Sciatic nerve (tissue), 2 donors: ENCODE measurements at places on chromosomes 3 and 15.

GRCh38 chr3:45781271-45781670 is 15.1 kb downstream of the SLC6A20 start:
- no peak for DNase-seq

DNA sequence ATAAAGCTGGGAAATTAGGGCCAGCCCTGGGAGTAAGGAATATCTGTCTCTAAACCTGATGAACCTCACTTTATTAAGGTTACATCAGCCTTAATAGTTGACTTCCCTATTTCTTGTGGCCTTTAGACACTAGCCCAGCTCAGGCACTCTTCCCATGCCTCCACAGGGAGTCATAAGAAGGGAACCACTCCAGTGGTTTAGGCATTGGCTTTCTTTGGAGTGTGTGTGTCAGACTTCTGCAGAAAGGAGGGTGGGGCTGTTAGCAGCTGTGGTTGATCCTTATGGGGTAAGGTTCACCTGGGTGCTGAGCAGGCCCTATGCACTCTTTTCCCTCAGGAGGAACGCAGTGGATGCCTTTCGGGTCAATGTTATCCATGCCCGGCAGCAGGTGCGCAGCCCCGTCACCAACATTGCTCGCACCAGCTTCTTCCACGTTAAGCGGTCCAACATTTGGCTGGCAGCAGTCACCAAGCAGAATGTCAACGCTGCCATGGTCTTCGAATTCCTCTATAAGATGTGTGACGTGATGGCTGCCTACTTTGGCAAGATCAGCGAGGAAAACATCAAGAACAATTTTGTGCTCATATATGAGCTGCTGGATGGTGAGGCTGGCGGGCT is 4.0 kb downstream of the AP2M1 start:
- DNase-seq, result no peak

DNA sequence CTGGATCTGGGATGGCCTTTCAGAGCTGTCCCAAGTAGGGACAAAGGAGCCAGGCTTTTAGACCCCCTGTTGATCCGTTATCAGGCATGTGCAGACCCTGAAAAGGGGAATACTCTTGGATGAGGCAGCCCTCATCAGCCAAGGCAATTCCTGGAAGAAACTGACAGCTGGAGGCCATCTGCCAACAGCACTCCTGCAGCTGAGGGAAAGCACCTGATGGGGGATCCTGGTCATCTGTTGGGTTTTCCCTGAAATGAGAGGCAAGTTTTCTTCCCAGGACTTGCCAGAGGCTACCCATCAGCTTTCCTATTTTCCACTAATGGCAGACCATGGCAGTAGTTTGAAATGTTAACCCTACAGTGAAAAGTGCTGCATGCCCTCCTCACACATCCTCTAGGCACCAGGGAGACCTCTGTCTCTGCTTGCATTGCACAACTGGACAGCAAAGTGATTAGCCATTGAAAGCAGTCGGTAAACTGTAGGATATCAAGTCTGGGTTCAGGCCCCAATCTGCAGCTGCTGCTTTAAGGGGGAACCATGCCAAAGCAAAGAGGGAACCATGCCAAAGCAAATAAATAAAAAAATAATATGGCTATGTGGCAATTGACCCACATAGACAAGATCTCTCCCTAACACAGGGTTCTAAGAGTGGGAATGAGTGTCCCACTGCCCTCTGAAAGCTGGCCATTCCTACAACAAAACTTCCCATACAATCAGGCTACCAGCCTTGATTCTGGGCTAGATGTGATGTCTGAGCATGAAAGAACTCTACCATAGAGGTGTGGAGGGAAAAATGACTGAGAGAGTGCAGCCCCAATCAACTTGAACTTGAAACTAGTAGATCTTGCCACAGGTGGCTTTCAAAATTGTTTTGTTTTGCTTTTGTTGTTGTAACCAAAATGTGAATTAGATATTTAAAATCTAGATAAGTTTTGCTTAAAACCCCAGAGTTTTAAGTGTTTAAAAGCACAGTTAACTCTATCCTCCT is 232.0 kb upstream of the STT3B start:
- DNase-seq, result no peak

GRCh38 chr15:68204776-68205557 is at the start of gene CALML4:
TSS of gene CALML4 (minus strand) at chr15:68205332. CDS start at chr15:68205247, 85 bp downstream.
- DNase-seq, result peak; percentile 82

- peak; percentile 67 for DNase-seq
These were observed at the start of gene RASGRP1 for GRCh38 chr15:38564557-38565286. TSS of gene RASGRP1 (minus strand) at chr15:38564814. CDS start at chr15:38564628, 186 bp downstream.

DNA sequence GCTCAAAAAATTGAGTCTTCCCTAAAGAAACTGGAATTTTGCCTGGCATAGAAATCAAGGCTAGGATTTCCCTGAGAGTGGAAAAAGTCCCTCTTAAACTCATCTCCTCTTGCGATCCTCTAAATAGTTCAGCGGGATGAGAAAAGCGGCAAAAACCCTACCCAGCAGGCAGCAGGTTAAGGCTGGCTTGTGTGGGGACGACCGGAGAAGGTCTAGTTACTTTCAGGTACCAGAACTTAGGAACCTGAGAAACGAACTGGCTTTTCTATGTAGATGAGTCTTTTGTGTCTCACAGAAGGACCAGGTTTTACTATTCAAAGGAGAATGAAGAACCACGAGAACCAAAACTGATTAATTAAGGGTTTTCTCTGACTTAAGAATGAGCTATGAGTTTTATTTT is 523.7 kb upstream of the TGFBR2 start:
- DNase-seq, result no peak

GRCh38 chr3:12556690-12557472 is at the start of gene MKRN2:
TSS of gene MKRN2 (plus strand) at chr3:12557087. CDS start at chr3:12557151, 64 bp downstream.
- peak; percentile 91 for DNase-seq

DNA sequence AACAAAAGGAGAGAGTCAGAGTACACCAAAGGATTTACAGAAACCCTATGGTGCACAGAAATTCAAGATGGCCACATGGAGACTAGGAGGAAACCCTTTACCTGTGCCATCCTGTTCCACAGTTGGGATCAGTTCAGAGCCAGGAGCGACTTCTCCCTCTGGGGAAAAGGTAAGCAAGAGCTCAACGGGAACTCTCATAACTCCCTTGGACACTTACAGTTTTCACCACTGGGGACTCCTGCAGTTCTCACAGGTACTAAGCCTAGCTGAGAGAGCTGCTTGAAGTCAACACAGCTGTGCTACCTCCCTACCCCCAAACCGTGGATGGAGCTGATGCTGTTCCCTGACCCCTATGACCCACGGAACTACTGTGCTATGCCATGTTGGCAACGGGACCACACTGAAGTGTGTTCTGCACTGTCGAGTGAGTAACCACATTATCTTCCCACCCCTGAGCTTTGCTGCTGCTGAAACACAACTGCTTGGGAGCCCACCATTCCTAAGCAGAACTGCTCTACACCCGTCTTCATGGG is 606.8 kb downstream of the GBE1 start:
- DNase-seq, result no peak
